CD4-positive, alpha-beta T cell treated with Interleukin-12 subunit alpha and Interleukin-12 subunit beta, for 1 hour (primary cell): ENCODE measurements at places on chromosomes 6 and 20.

DNA sequence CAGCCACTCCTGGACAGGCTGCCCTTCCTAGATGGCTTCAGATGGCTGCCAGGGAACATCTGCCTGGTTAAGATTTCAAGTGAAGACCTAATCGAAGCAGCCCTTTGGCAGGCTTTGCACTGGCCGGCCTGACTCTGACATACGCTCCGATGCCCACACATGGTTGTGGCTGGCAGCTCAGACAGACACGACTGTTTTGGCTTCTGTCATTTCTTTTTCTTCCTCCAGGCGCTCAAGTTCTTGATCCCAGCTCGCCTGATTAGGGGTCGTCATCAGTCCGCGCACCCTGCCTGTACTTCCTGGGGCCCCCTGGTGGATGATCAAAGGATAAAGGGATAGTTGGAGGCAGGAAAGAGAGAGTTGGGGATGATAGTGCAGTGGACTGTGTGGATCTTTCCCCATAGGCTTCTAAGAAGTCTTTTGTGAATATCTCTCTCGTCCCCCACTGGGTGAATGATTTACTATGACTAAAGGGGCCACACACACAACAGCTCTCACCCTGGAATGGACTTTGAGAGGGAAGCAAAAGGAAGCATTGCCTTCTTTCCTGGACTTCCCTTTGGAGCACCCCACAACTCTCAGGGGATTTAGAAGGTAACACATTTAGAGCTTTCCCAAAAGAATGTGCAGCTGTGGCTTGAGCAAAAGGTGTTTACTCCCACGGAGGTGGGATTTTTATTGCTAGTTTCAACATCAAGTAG is 21.4 kb upstream of the TRAM2 start:
- peak; percentile 31 for DNase-seq

DNA sequence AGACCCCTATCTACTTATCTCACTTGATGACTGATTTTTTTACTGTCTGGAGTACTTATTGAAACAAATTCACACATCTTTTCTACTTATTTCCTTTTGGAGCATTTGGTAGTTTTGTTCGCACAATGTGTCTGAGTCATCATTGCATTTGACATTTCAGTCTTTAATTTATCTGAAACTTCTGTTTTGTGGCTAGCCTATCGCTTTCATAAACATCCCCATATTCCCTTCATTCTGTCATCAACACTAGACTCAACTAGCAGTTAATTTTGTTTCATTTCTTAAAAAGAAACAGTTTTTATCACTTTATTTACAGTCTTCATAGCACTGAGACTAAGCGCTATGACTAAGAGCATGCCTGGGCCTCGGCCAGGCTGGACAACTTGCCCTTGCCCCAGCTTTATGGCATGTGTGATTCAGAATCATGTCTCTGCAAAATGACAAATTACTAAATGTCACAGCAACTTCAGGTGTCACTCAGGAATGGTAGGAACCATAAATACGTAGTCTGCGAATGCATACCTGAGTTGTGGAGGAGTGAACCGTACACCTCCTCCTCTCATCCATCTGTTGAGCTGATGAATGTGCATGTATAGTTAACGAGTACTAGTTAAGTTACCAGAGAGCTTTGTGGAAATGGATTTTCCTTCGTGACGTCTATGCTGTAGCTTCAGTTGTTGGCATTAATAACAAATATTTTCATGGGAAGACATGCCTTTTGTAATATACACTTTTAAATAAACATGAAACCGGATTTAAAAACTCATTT is 16.2 kb downstream of the L3MBTL3 start:
- DNase-seq = no peak

- no peak for DNase-seq
Measured at GRCh38 chr6:39488255-39488879, 165.9 kb upstream of the KCNK16 start.

- DNase-seq = no peak
Measured at GRCh38 chr6:152004896-152005295, 197.4 kb downstream of the ESR1 start.

DNA sequence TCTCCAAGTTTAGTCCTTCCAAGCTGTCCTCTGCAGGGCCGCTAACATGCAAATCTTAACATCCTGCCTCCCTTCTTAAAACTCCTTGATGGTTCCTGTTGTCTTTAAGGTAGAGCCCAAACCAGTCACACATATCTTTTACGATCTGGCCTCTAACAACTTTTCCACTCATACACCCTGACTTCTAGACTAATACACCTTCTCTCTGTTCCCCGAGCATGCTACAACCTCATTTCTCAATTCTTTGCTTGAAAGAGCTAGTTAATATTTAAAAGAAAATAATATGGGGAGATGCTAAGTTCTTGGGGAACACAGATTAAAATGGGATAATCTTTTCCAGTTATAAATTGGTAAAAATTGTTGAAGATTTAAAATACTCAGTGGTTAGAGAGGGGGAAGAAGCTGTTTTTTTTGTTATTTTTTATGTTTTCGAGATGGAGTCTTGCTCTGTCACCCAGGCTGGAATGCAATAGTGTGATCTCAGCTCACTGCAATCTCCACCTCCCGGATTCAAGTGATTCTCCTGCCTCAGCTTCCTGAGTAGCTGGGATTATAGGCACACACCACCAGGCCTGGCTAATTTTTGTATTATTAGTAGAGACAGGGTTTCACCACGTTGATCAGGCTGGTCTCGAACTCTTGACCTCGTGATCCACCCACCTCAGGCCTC is 250.7 kb downstream of the MAFB start:
- DNase-seq = no peak

DNA sequence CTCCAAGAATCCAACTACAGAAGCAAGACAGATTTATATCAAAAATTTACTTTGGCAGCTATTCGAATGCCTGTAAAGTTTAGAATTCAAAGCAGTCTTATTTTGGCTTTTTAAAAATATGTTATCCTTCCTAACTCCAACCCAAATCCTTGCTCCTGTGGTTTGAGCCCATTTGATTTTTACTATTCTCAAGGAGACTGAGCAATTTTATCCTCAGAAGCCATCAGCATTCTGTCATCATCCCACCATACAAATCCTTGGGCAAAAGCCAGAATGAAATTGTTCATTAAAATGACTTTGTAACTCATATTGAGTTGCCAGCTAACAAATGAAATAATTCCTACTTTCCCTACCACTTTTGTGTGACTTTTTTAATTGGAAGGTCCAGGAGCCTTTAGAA is 392.8 kb downstream of the ADGRB3 start:
- no peak for DNase-seq

- no peak for DNase-seq
Measured at GRCh38 chr6:127383988-127384387, 40.6 kb upstream of the ECHDC1 start.

- DNase-seq = no peak
Measured at GRCh38 chr6:117933471-117933870, 26.4 kb downstream of the SLC35F1 start.

- no peak for DNase-seq
Measured at GRCh38 chr20:6892724-6893123, 125.2 kb downstream of the BMP2 start.

DNA sequence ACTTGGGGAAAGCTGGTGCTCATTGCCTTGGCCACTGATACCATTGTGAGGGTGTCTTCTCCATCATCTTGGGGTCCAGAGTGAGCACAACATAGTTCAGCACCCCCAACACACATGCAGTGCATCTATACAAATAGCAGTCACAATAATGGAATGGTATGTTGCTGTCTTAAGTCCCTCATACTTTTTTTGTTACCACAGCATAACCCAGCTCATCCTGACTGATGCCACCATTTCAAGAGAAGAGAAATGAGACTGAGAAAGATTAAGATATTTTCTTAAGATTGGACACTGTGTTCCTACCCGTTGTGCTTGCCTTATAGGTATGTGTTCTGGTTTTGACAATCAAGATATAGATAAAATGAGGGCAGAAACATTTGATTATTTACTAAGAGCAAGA is 15.6 kb downstream of the CST4 start:
- no peak for DNase-seq

DNA sequence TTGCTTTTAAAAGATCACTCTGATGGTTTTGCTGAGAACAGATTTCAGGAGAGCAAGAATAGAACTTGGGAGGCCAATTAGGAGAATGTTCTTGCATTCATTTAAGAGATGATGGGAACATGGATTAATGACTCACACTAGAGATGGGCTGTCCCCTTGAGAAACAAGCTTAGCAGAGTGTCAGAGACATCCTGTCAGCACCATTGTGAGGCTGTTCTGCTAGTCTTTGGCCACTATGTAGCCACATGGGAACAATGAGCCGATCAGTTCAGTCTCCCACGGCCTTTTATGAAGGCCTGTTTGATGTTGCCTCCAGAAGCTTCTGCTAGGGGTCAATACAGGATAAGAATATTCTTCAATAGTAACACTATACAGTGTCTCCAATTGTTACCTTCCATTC is 113.0 kb upstream of the EYA4 start:
- DNase-seq = no peak

DNA sequence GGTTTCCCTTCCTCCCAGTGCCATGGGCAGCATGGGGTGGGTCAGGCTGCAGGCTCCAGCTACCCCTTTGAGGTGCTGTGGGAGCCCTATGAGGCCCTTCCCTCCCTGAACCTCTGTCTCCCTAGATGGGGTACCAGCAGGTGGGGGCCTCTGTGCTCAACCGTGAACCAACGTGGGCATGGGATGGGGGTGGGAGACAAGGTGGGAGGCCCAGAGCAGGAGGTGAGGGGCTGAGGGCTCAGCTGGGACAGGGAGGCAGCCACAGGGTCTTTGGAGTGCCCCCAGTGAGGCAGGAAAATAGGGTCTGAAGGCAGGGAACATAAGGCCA is 33.3 kb downstream of the SUN5 start:
- DNase-seq = no peak

- DNase-seq = no peak
Measured at GRCh38 chr6:41677124-41677921, 39.1 kb downstream of the MDFI start.

DNA sequence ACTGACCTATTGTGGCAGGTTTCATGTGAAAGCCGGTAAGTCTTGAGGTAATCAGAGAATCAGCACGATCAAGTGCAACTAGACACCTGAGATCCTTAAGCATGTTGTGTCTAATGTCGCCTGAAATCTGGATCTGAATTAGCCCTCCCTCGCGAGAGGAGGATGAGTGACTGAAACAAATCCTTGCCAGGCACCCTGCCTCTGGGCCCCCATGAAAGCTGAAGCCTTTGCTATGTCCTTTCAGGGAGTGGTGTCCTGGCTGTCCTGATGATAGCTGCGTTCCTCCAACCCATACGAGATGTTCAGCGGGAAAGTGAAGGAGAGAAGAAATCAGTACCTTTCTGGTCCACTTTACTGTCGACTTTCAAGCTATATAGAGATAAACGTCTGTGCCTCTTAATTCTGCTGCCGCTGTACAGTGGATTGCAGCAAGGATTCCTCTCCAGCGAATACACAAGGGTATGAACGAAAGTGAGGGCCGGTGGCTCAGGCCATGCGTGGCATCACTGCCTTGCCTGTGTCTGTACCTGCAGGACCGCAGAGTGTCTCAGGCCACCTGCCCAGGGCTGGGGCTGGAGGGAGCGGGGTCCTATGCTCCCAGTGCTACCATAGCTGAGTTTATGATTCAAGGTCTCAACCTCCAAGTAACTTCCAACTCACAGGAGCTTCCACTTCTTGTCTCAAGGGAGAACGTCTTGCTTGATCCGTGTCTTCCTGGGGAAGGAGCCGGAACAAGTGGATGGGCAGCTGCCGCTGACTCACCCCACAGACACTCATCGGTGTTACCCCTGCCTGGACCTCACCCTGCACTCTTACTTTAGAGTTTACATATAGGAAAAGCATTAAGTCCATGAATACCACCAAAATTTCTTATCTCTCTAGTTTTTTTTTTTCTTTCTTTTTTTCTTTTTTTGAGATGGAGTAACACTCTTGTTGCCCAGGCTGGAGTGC is 12.8 kb downstream of the UNC93A start:
- DNase-seq = no peak

GRCh38 chr20:24771542-24772061 is 177.5 kb upstream of the CST7 start:
- no peak for DNase-seq

DNA sequence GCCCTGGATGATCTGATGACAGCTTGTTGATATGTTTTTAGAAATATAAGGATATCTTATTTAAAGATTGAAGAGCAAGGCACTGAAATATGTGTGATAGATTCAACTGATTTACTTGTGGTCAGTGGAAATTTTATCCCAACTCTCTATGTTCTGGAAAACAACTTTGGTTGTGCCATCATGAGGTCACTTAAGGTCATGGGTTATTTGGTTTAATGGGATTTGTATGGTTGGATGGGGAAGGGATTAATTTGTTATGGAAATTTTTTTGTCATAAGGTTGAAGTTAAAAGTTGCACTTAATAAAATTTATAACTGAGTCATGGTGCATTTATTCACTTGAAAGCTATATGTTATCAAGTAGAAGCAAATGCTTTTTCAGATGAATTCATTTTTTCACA is 214.3 kb upstream of the LAMP5 start:
- DNase-seq = no peak

- no peak for DNase-seq
Measured at GRCh38 chr6:57242505-57242904, 20.4 kb upstream of the RAB23 start.

DNA sequence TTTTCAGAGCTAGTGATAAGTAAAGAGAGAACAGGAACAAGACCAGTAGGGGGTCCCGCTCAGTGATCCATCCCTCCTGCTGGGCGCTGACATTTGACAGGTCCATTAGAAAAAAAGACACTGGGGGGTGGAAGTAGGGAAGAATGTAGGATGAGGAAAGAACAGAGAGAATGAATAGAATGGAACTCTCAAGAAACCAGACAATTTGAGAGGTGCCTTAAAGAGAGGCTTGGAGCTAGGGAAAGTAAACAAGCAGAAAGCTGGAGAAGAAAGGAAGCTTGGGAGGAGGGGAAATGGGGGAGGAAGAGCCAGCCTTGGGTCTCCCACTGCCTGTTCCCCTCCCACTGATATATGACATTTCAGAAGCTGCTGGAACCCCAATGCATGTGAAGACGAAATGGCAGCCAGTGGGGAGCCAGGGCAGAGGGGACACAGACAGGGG is 8.4 kb downstream of the GABBR1 start:
- DNase-seq = no peak

GRCh38 chr6:41643899-41644269 is 5.6 kb downstream of the MDFI start:
- no peak for DNase-seq

DNA sequence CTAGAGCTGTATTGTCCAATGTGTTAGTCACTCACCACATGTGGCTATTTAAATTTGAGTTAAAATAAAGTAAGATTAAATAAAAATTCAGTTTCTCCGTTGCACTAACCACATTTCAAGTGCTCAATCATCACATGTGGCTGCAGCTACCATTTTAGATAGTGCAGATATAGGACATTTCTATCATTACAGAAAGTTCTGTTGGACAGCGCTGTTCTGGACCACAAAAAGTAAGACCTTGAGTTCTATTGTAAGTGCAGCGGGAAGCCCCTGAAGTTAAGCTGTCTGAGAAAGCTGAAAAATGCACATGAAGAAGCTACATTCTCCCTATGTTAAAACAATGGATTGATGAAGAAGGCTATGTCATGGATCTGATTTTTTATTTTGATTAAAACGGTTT is 1.1 kb downstream of the ORC3 start:
- no peak for DNase-seq
